ENCODE measurements at places on chromosomes 4 and X.

- no peak for DNase-seq
Measured at GRCh38 chr4:182932651-182933050, 15.5 kb upstream of the DCTD start.

DNA sequence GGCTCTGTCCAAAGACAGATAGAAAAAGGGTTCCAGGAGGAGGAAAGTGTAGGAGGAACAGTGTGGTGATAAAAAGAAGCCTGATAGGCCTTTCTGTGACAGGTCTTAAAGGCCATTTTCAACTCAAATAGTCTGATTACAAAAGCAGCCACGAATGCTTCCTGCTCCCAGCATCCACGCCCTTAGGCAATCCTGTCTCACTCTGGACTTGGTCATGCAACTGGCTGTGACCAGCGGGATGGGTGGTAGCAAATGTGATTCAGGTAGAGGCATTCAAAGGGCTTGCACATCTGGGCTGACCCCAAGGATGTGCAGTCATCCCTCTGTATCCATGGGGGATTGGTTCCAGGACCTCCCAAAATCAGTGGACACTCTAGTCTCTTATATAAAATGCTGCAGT lies 14.4 kb upstream of the SEPSECS start:
- no peak for DNase-seq

- DNase-seq, result no peak
Measured at GRCh38 chr4:169663831-169664230, 43.5 kb downstream of the CLCN3 start.

DNA sequence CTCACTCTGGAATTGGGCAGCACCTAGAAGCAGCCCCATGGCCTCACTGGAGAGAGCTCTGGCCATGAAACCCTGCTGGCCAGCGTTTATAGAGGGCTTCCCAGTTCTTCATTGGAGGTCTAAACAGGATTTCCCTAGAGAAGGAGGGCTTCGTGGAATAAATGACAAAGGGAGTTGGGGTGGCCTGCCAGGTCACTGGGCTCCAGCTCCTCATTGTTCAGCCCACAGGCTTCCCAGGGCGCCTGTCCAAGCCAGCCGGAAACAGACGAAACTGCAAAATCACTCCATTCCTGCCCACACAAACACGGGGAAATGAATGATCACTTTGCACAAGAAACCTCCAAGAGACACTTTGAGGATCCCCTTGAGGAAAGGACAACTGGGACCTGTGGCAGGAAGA lies 189.7 kb downstream of the TSPAN5 start:
- no peak for DNase-seq

DNA sequence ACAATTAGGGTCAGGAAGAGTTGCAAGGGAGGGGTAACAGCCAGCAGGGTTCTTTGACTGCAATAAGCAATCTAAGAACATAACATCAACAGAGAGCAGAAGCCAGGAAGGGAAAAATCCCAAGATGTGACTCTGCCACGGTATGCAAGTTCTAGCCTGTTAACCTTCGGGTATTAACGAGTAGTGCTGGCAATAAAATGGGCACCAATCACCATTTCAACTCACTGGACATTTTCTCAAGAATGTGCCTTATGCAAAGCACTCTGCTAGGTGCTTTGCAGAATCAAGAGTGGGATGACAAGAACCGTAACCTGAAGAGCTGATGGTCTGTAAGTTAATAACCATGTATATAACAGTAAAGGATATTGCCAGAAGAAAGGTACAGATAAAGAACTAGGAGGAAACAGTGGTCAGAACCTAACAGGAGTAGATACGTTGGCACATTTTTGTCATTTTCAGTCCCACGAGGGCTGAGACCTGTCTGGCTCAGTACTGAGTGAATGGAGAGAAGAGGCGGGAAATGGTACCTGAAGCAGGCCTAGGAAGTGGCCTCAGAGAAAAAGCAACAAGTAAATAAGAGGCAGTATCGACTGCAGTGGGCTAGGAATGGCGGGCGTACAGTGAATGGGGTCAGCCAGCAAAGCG lies 2.7 kb downstream of the ELOVL6 start:
- no peak for DNase-seq

- DNase-seq, result no peak
Measured at GRCh38 chr4:42412251-42412650, 15.0 kb downstream of the SHISA3 start.

DNA sequence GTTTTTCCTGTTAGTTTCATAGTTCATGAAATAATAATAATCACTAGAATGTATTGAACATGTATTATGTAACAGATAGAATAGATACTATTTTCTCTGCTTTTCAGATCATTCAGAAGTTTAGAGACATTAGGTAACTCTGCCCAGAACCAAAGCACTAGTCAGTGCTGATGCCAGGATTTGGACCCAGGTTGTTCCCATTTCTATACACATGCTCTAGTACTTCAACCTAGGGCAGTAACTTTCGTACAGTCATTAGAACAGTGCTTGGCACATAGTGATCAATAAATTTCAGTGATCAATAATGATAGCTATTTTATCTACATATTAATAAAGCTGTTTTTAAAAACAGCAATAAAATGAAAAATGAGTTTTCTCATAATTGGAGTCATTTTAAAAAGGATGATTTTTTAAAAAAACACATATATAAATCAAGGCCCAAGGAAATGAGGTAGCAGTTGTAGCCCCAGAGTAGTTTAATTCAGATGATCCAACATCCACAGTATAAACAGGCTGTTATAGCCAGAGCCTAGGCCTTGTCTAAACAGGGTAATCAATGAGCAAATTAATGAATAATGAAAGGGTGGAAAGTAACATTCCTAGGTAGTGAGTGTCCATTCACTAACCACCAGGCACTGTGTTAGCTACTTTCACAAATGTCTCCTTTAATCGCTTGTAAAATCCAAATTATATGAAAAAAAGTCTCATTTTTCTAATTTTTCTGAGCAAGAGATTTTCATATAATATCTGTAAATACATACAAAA lies 25.6 kb downstream of the TXK start:
- DNase-seq, result no peak

DNA sequence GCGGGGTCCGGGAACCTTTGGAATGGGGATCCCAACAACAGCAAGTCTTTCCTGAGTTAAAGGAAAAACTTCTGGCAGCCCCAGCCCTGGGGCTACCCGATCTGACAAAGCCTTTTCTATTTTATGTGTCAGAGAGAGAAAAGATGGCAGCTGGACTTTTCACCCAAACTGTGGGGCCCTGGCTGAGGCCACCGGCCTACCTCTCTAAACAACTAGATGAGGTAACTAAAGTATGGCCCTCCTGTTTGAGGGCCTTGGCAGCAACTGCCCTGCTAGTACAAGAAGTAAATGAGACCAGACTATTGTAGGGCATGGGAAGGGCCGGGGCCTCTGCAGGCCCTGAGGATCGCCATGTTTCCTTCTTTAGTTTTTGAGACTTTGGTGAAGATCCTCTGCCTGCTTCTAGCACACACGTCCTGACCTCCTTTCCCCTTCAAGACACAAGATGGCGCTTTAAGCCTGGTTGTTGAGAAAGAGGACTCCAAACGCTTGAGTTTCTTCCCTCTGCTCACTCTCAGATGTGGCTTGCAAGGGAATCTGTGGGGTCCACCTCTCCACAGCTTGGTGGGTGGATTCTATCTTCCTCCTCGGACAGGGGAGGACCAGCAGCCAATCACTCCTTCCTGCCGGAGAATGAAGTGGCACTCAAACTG lies 18.5 kb upstream of the DRD5 start:
- DNase-seq, result peak; percentile 3

- no peak for DNase-seq
Measured at GRCh38 chr4:13992975-13993520, 365.5 kb upstream of the BOD1L1 start.

- no peak for DNase-seq
Measured at GRCh38 chr4:14868426-14869395, 133.6 kb upstream of the CPEB2 start.

DNA sequence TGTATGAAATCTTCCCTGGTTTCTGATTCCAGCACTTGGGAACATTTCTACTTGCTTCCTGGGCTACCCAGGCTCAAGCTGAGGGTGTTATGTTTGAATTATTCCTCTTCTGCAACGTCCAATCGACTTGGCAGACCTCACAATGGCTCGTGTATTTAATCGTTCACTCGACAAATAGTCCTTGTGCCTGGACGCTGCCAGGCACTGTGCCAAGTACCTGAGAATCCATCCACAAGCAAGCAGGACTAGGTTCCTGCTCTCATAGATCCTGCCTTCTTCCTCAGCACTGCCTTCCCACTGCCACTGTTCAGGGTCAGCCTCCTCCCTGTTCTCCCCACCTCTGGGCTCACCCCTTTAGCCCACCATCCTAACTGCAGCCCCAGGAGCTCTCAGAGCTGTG lies 113.3 kb downstream of the EFNB1 start:
- DNase-seq, result no peak

GRCh38 chrX:115525486-115525885 lies 35.5 kb upstream of the PLS3 start:
- DNase-seq, result no peak

GRCh38 chr4:183789657-183790056 lies 115.5 kb upstream of the STOX2 start:
- no peak for DNase-seq

- DNase-seq, result no peak
Measured at GRCh38 chrX:69130439-69130838, 34.8 kb downstream of the PJA1 start.

DNA sequence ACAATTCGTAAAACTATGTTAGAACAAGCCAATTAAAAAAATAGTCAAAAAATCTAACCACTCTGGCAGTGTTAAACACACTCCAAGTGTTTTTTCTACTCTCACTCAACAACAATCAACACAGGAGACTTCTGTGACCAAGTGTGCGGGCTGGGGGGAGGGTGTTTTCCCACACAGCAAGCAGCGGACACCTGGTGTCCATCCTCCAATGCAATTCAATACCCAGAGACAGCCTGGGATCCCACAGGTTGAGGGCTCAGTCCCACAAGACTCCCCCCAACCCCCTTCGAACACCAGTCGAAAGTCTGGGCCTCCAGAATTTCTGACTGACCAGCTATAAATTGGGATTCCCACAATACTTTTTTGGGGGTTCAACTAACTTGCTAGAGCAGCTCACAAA lies 8.3 kb upstream of the PIM2 start:
- DNase-seq, result no peak

DNA sequence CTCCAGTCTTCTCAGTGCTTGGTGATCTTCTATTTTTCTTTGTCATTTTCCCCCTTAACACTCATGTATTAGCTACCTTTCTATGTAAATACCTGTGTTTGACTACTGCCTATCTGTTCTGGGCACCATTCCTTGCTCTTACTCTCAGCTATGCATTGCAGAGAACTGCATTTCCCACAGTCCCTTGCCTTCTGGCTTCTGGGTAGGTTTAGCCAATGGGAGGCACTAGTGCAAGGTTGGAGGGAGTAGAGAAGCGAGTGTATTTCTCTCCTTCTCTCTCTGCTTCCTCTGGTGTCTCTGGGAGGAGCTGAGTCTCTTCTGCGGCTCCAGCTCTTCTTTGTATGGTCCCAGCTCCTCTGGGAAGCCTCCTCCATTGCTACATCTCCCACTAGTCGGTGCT lies 50.5 kb downstream of the CWH43 start:
- DNase-seq, result no peak

DNA sequence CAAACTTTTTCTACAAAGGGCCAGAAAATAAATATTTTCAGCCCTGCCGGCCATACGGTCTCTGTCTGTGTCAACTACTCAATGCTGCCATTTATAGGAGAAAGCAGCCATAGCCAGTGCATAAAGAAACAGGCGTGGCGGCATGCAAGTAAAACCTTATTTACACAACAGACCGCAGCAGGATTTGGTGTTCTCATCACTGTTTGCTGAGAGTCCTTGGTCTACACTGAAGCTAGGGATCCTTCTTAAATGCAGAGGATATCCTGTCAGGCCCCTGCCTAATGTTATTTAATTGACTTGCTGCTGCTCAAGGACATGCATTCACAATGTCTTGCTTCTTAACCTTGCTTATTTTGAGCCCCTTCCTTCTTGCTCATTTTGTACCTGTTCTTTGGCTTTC lies 54.7 kb downstream of the CPE start:
- DNase-seq, result no peak

- DNase-seq, result no peak
Measured at GRCh38 chrX:13579661-13580060, 10.3 kb downstream of the EGFL6 start.

GRCh38 chr4:42895452-42895851 lies 2.9 kb downstream of the GRXCR1 start:
- no peak for DNase-seq

DNA sequence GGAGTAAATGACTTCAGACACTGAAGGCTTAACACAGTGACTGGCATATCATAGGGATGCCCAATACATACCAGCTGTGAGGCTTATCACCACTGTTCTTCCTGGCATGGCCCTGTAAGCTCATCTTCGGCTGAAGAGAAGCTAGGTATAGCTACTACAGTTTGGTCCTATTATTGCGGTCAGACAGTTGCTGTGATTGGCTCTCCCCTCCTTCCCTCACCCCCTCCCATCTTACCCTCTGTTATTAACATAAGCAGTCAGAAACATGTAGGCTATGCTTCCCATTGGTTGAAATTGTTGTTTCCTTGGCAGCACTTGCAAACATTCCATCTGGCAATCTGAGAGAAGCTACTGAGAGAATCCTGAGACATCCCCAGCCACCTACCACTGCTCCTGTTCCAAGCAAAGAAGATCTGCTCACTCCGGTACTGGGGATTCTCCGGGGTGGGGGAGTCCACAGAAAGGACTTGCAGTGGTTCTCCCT lies at the start of gene AKAP14:
AKAP14 (plus strand) TSS at position 51 of the 484 bp plus-strand sequence. CDS start 7,331 bp downstream, outside the sequence.
- no peak for DNase-seq

DNA sequence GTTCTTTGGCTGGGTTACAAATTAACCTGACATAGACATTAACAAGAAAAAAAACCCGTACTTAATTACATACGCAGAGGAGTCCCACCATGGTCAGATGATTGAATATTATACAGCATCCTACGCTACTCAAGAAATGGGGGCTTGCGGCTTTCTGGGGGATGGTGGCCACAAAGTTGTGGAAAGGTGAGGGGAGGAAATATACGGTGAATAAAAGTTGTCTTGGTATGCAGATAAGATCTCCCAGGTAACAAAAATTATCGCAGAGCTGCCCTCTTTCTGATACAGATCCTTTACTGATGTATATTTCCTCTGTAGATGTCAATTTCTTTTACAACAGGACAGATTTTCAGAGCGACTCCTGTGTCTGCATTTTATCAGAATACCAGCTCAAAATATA lies 890 bp downstream of the DCAF16 start:
- DNase-seq, result no peak

- DNase-seq, result no peak
Measured at GRCh38 chr4:99414401-99414800, 20.7 kb downstream of the ADH7 start.

GRCh38 chr4:114226968-114227760 lies 247.7 kb upstream of the ARSJ start:
- no peak for DNase-seq

DNA sequence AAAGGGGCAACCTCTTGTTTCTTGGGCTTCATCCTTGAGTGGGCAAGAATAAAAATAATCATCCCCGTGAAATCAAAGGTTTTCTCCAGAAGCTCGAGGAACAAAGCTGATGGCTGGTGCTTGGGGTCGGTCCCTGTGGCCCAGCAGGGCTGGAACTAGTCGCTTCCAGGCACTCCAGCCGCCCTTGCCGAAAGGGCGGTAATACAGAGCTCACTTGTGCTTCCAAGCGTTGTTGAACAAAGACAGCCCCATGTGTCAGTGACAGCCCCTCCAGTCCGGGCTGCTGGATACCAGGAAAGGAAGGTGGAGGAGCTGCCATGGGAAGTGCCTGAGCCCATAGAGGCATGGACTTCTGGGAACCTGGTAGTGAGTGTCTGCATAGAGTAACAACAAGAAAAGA lies 5.2 kb downstream of the HELT start:
- DNase-seq, result no peak

GRCh38 chr4:74658116-74658515 lies 136.2 kb downstream of the BTC start:
- DNase-seq, result no peak
